ENCODE measurements at places on chromosomes 5 and 9. TPM values are rescaled to one million over a fixed set of nuclear protein-coding genes. Genes with fewer than 3 reads are reported as not detected.
A peak's percentile ranks its signal among the peaks of the same experiment; 100 is the strongest.

DNA sequence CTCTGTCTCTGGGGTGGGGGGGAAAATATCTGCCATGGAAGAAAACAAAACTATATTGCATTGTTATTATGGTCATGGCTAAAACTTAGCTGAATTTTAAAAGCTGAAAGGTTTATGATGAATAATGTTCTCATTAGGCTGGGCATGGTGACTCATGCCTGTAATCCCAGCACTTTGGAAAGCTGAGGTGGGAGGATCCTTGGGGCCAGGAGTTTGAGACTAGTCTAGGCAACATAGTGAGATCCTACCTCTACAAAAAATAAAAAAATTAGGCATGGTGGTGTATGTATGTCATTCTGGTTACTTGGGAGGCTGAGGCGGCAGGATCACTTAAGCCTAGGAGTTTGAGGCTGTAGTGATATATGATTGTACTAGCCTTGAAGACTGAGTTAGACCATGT, 44.5 kb downstream of the IPO11 start:
- DNase-seq = no peak

DNA sequence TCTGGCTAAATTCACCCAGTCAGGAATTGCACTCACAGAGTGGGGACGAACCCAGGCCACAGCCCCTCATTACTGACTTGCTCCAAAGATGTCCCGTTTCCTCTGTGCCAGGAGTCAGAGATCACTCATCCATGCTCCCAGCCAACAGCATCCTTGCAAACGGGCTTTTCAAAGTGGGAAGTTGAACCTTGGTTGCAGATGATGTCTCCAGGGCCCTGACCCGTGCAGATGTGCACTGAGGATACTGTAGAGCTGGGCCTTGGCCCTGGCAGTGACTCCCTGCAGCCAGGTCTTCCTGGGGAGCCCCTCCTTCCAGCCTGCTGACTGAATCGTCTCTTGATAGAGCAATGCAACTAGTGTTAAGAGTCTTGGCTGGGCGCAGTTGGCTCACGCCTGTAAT, 22.3 kb downstream of the TCF7 start:
- DNase-seq = peak; percentile 56

- no peak for DNase-seq
Observed at GRCh38 chr9:30258094-30258493, 2126.3 kb upstream of the ACO1 start.

DNA sequence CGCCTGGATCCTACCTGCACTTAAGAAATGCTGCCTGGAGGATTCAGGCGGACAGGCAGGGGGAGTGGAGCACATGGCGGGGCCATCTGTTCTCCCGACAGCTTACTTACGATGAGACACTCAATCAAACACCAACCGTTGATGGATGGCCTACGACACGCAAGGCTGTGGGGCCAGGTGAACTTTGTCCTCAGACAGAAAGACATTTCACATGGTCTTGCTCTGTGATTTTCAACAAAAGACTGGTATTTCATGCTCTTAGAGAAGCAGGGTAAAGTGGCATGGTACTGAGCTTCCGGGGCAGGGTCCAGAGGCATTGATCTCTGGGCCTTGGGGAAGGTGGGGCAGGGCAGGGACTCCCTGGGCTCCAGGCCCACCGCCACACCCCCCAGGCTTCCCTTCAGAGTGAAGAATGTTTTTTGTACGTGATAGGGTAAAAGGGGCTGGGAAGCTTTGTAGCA, 9.1 kb upstream of the OLFM1 start:
- DNase-seq = peak; percentile 45

DNA sequence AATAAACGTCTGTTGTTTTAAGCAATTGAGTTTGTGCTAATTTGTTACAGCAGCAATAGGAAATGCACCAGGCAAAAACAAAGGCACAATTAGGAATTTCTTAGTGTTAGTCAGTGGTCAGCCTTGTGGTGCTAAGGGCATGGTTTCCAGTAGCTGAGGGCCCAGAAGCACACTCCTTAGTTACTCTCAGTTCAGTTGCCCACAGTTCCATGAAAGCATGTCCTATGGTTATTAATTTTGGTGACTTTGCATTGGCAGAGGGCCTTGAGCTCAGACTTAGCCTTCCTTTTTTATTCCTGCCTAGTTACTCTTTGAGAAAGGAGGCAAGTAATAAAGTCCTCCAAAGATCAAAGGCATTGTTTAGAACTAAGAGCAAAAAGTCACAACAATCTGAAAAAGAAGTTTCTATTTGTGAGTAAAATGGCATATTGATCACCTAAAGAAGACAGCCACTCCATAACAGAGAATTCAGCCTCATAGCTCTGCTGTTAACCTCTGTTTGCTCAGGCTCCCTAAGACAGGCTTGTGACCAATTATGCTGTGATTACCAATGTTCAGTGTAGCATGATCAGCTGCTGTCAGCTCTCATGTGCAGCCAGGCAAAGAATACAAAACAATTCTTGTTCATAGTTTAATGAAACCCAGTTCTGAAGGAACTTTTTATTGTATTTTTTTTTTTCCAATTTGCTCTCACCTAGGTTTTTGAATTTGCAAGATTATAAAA, 57.0 kb upstream of the MROH2B start:
- DNase-seq = no peak

DNA sequence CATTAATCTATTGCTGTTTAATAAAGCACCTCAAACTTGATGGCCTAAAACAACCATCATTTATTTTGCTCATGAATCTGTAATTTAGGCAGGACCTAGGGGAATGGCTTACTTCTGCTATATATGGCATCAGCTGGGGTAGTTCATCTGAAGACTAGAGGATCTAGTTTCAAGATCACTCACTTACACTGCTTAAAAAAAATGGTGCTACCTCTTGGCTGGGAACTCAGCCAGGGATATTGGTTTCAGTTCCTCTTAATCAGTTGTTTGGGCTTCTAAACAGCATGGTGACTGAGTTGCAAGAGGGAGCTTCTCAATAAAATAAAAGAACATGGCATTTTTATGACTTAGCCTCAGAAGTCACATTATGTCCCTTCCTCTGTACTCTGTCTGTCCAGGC, 142.0 kb downstream of the FAM114A2 start:
- DNase-seq = no peak

DNA sequence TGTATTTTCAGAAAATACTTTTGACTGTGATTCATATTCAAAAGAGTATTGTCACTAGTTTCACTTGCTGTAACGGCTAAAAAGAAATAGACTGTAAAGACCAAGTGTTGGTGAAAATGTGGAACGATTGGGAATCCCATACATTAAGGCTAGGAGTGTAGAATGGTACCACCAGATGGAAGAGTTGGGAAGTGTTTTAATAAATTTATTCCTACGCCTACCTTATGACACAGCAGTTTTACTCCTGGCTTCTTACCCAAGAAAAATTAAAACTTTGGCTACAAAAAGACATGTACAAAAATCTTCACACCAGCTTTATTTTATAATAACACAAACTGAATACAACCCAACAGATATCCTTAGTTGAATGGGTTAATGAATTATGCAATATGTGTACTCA, 256.2 kb downstream of the TAF11L14 start:
- DNase-seq = no peak

DNA sequence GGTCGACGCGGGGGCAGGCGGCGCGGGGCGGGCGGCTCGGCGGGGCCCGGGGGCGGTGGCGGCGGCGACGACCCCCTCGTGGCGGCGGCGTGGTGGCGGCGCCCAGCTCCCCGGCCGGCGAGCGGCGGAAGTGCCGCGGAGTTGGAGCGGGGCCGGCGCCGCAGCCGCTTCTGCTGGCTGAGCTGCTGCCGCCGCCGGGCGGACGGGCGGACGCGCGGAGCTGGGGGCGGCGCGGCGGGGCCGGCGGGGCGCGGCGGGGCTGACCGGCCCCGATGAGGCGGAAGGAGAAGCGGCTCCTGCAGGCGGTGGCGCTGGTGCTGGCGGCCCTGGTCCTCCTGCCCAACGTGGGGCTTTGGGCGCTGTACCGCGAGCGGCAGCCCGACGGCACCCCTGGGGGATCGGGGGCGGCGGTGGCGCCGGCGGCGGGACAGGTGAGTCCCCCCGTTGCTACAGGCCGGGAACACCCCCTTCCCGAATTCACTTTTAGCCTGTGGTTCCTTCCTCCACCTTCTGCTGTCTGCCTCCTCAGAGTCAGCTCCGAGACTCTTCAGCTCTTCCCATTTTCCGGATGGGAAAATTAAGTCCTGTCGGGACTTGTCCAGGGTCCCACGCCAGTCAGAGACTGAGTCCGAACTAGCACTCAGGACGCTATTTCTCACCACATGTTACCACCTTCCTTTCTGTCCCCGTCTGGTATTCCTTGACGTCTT, at the start of gene GALNT10:
GALNT10 (plus strand) TSS at position 139 of the 710 bp plus-strand sequence; CDS start at position 273, 134 bp downstream.
- peak; percentile 77 for DNase-seq

The LCP2 gene
- 8.6 TPM for polyA plus RNA-seq

The FBP2 gene
- polyA plus RNA-seq = not detected

The C8G gene
- polyA plus RNA-seq = 5.4 TPM

The GFRA3 gene
- 0.69 TPM for polyA plus RNA-seq

The C5orf52 gene
- 0.48 TPM for polyA plus RNA-seq
